ENCODE measurements at places on chromosomes 1 and 21.
A peak's percentile ranks its signal among the peaks of the same experiment; 100 is the strongest.

DNA sequence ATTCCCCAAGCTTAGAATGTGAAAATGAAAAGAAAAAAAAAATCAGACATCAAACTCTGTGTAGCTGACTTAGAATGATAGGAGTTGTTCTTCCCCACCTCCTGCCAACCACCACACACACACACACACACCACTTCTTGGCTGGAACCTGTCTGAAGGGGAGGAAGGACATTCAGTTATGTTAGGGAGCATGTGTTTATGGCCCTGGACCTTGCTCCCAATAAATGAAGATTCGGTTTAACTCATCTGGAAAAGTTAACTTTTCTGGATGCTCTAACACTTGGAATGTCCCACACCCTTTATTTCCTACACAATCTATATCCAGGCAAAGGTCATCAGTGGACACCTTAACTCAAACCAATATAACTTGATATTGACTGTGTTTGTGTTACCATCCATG lies 112.4 kb downstream of the DAB1 start:
- no peak for DNase-seq

DNA sequence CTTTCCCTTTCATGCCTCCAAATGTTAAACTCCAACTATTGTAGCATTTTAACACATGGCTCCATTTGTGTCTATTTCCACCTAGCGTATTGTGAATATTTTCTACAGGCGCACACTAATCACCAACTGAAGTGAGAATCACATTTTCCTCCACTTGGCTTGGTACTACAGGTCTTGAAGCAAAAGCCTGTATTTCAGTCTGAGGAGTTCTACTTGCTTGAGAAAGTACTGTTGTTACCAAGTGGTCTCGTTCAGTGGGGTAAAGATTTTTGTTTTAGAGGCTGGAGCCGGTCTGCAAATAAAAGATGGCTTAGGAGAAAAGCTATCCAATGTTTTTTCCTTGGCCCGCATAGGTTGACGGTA lies 550 bp upstream of the PTBP2 start:
- no peak for DNase-seq

- peak; percentile 76 for DNase-seq
Measured at GRCh38 chr1:35929730-35930592, 944 bp upstream of the AGO3 start.

DNA sequence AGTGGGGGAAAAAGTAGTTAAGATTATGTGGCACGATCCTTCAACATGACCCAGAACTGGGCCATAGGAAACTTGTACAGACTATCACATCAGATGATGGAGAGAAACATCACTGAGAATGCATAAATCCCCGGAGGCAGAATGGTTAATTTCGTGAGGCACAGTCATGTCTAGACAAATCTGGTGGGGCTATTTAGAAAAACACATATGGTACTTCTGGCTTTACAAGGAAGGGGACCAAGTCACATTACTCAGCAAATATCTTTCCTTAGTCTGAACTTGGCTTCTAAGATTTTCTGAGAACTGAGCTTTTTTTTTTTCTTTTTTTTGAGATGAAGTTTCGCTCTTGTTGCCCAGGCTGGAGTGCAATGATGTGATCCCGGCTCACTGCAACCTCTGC lies 9.2 kb upstream of the UQCRHL start:
- DNase-seq, result no peak

All from H7 (cell line).